ENCODE measurements at places on chromosomes 16 and 17.

GRCh38 chr16:77679901-77680300 lies 42.4 kb upstream of the NUDT7 start:
- no peak for DNase-seq

DNA sequence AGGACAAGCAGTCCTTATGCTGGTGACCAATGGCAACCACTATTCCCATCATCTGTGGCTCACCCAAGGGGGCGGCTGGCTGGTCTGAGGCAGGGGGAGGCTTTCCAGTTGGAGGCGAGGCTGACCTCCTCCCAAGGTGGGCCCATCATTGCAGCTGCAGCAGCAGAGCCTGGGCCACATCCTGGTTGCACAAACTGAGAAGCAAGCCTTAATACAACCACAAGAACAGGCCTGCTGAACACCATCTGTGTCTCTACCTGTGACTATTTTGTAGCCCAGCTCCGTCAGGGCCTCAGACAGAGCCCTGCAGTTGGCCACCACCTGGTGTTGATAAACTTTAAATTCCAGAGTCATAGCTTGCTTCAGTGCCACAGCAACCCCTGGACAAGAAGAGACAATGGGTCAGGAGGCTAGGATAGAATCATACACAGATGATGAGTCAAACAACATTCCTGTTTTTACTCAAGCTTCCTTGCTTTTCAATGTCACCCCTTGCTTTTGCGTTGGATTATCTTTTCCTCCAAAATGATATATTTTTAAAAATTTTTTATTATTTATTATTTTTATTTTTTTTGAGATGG lies 17.9 kb downstream of the SMCR8 start:
- DNase-seq, result no peak

DNA sequence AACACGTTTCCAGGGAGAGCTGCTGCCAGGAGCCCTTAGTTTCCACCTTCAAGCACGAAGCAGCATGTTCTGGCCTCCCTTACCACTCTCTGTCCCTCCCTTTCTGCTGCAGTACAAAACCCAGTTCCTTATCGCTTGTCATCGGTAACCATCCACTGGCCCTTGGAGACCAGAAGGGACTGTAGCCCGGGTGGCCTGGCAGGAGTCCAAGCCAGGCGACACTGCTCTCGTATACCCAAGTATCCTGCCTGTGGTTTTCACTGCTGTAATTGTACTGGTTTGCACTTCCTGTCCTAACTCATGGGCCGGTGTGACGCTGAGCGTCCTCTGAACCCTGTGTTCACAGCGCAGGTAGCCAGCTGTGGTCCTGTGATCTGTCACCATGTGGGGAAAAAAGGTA lies 81.1 kb downstream of the MAF start:
- DNase-seq, result no peak

- DNase-seq, result no peak
Observed at GRCh38 chr16:83849421-83849820, 41.6 kb downstream of the HSBP1 start.

DNA sequence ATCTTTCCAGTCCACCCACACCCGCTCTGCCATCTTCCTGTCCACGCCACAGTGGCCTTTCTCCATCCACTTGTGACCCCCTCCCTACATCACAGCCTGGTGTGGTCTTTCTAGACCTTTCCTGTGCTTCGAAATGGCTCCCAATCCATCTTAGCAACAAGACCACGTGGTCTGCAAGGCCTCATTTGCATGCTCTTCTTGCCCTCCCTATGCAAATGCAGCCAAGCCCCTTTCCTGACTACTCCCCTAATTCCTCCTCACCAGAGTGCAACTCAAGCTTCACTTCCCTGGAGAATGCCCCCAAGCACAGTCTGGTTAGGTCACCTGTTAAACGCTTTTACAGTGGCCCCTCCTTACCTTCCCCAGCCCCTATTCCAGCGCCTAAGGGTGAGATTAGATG lies 6.1 kb downstream of the PPP1R9B start:
- DNase-seq, result no peak

DNA sequence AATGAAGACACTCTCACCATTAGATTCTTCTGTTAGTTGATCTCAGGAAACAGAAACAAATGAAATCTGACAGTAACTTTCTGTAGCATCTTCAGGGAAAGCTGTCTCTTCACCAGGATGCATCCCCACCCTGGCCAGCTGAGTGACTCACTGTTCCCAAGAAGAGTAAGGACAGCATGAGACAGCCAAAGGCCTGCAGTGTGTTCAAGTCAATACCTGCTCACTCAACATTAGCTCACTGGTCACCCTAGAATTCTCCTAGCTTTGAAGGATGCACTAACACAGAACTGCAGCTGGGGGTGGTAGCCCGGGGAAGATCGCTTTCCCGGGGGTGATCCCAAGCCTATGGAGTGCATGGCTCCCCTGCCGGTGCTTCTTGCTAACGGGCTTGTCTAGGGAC lies 28.2 kb upstream of the CLEC18B start:
- DNase-seq, result no peak

- DNase-seq, result no peak
Observed at GRCh38 chr17:4898351-4898750, 985 bp upstream of the C17orf107 start.

DNA sequence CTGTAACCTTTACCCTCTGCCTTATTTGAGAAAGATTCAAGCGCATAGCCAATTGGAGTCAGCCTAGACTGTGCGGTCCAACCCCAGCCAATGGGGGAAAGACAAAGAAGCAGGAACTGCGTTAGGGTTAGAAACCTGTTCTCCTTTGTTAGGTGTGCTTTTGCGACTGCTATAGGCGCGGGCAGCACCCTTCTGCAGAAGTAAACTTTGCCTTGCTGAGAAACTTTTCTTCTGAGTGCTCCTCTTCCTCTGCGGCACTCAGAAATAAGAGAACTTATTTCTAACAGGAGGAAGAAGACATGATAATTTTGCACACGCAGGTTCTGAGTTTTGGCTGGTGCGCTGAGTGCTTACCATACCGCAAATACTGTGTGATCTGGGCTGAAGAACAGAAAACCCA lies 9.0 kb downstream of the TXNL4B start:
- DNase-seq, result no peak

GRCh38 chr16:21646091-21646490 lies 6.3 kb downstream of the IGSF6 start:
- no peak for DNase-seq

DNA sequence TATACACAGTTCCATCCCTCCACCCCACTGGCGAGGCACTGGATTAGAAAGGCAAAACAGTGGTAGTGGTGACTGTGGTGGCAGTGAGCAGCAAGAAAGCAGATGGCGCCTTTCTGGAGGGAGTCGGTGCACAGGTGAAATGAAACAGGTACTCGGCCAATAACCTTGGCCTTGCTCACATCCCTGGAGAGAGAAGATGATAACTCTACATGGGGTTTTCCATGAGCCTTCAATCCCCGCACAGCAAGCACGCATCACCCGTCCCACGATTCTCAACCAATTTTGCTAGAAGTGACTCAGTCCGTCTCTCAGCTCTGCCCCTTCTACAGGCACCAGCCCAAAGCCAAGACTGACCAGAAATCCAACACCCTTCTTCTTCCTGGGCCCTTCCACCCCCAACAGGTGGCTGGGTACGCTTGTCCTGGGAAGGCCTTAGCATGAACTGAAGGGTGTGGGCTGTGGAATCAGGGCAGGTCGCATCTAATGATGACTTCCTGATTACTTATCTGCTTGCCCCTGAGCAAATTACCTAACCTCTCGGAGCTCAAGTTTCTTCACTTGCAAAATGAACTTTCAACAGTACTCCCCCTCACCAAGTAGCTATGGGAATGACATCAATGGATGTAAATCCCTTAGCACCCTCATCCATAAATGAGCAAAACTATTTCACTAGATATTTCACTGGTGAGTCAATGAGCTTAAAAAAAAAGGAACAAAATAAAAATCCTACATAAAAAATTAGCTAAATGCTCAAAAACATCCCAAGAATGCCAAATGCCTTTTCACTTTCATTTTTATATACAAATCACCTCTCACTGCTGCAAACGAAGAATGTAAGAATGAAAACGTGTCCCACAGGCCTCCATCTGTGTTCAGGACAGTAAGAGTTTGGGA lies 18.0 kb downstream of the XPO6 start:
- no peak for DNase-seq

DNA sequence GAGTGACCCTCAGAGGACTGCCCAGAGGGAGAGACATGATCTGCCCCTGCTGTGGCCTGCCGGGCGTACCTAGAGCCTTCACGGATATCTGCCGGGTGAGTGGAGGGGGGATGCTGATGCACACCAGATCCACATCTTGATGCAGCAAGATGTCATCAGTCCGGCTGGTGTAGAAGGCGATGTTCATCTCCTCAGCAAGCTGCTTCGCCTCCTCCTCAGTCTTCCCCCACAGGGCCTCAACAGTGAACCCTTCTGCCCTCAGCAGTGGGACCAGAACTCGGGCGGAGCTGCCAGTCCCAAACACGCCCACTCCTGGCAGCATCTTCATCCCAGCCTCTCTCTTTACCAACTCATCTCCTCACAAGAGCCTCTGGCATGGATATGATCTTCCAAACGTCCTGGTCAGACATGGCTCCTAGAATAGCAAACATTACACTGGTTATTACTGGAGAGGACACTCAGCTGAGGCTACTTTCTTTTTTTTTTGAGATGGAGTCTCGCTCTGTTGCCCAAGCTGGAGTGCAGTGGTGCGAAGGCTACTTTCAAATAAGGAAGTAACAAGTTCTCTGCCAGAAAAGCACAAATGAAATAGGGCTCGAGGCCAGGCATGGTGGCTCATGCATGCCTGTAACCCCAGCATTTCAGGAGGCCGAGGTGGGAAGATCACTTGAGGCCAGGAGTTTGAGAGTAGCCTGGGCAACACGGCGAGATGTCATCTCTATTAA lies 18.9 kb downstream of the C16orf86 start:
- DNase-seq, result no peak

DNA sequence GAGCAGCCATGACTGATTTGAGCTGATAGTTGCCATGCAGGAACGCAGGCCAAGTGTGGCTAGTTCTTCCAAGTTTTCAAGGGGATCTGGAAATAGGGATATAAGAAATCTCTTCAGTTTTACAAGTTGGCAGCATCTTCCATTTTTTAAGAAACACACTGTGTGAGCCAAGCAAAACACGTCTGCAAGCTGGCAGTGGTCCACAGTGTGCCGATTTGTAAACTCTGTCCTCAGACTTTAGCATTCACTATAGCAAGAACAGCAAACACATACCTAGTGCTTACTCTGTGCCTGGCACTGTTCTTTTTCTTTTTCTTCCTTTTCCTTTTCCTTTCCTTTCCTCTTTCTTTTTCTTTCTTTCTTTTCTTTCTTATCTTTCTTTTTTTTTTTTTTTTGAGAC lies 2.9 kb downstream of the ORAI3 start:
- DNase-seq, result no peak

DNA sequence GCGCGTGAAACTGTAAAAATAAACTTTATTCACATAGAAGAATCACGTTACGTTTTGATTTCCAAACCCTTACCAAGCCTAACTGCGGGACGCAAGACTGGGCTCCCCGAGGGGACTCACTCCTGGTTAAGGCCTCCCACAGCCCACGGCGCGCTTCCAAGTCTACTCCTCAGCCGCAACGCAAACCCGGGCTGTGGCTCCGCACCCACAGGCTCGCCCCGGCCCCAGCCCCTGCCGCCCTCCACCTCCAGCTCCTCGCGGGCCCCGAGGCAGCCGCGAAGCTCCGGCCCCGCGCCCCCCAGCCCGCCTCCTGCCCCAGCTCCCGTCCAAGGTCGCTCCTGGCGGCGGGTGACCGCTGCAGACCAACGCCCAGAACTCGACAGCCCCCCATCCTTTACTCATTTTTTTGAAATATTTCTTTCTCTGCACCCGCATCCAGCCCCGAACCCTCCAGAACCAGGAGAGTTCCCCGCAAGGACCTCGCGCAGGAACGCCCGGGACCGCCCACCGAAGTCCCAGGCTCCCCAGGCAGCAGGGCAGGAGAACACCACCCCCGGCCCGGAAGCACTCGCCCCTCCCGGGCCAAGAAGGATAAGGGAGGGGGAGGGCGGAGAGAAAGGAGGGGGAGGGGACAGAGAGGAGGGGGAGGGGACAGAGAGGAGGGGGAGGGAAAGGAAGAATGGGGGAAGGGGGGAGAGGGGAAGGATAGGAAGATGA lies 912 bp downstream of the USP22 start:
- peak; percentile 87 for DNase-seq

DNA sequence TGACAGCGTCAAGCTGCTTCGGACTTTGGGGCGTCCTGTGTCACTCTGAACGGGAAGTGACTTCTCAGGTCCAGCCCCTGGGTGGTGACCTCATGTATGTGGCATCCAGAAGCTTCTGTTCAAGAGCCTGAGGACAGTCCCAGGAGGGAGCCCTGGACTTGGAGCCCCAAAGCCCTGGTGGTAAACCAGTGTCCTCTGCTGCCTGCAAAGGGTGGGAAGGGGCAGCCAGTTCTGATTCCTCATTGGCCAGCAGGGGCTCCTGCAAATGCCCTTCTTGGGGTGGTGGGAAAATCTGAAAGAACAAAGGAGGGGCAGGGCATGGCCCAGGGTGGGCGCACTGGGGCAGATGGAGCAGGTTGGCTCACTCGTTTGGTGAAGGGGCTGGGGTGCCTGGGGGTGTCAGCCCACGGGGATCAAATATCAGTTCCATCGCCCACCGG lies 1.6 kb downstream of the OSGIN1 start:
- DNase-seq, result no peak

DNA sequence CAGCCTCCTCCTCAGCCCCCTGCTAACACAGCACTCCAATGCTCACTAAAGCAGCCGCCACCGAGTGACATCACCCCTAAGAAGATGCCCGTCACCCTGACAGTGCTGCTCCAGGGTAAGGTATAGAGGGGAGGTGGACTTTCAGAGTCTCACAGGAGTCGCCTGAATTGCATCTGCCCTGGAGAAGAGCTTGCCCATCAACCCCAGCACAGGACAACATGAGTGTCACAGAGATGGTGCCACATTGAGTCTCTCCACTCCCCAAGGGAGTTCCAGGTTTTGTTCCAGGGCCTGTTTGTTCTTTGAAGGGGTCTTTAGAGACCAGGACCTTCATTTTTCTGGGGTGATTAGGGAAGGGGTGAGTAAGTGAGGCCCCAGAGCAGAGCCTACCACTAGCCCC lies 2.2 kb upstream of the P2RX5 start:
- DNase-seq, result no peak

- DNase-seq, result peak; percentile 56
Observed at GRCh38 chr16:81445966-81446906, 1.6 kb downstream of the CMIP start.

Data from neural progenitor cell (in vitro differentiated cells).